Stomach (tissue), 19 donors: ENCODE measurements at places on chromosomes 6 and 20. TPM values are rescaled to one million over a fixed set of nuclear protein-coding genes. Genes with fewer than 3 reads are reported as not detected.
A peak's percentile ranks its signal among the peaks of the same experiment; 100 is the strongest.

DNA sequence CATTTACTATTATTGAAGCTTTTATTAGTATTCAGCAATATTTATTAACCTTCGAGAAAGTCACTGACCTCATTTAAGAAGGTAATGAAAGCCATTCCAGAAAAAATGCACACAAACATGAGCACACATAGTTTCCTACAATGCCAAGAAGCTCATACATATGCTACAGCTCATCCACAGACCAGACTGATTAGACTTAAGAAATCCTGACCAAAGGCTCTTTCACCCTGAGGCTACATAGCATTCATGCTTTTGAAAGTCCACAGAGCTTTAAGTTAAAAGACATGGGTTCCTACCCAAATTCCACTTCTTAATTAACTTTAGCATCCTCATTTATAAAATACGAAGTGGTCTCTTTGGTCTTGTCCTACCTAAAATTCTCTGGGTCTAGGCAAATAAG is 430.4 kb downstream of the TBC1D32 start:
- no peaks in the 10 kb centered on the region for H3K36me3 ChIP-seq
- H3K27me3 ChIP-seq: no peaks in the 10 kb centered on the region
- no peak for DNase-seq
- no peak overlapping the region for H3K27ac ChIP-seq

GRCh38 chr6:12608016-12608860 is 108.3 kb upstream of the PHACTR1 start:
- no peak overlapping the region for H3K4me3 ChIP-seq
- DNase-seq: no peak
- no peaks in the 10 kb centered on the region for H3K36me3 ChIP-seq
- H3K4me1 ChIP-seq: no peaks in the 10 kb centered on the region
- H3K27me3 ChIP-seq: no peaks in the 10 kb centered on the region

The BFSP1 gene
- total RNA-seq: not detected

The PTK6 gene
- total RNA-seq: 35.5 TPM

The SRSF6 gene
- total RNA-seq: 60.5 TPM

The FERMT1 gene
- 14.5 TPM for total RNA-seq

The ADTRP gene
- 22.8 TPM for total RNA-seq

The WFDC5 gene
- total RNA-seq: not detected

DNA sequence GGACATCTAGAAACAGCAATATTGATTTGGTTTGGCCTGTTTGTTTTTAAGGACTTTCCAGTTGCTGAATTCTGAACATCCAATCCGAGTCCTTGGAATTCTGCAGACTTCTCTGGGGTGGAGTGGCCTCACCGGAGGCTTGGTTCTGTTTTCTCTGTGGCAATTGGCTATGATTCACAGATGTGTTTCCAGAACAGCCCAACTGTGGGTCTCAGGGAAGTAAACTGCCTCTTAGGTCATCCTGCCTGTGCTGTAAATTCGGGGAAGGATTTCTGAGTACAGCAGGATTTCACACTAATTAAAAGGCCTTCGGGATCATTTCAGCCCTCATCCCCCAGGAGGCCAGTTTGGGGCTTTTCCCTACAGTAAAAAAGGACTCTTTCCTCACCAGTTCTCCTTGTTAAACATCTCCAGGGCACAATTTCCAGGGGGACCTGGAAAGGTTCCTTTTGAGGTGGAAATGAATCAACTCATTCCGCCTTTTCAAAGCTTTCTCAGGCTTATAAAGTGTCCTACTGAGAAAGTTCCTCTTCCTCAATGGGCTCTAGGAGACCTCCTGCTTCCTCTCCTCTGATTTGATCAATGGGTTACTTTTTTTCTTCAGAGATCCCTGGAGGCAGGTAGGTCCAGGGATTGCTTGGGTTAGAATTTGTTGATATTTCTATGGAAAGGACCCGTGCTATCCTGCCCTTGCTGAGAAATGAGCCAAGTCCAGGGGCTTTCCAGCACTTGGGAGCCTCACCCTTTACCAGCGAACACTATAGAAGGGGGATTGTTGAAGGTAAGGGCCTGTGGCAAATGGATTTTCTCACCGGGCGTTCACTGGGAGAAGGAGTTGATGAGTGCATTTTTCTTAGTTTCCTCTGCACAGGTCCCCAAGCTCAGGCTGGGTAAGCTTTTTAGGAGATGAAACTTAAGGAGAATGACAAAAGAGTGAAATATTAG is 114.6 kb downstream of the CLIC5 start:
- H3K27me3 ChIP-seq: no peaks in the 10 kb centered on the region
- no peaks in the 10 kb centered on the region for H3K4me1 ChIP-seq

GRCh38 chr6:156273065-156273711 is 504.0 kb upstream of the ARID1B start:
- H3K27ac ChIP-seq: no peak overlapping the region
- no peaks in the 10 kb centered on the region for H3K4me1 ChIP-seq
- no peak for DNase-seq
- no peak overlapping the region for H3K4me3 ChIP-seq

The HTR1B gene
- not detected for total RNA-seq

- no peaks in the 10 kb centered on the region for H3K36me3 ChIP-seq
- no peaks in the 10 kb centered on the region for H3K4me1 ChIP-seq
- H3K27me3 ChIP-seq: no peaks in the 10 kb centered on the region
- no peak overlapping the region for H3K27ac ChIP-seq
- no peak for DNase-seq
- H3K4me3 ChIP-seq: no peak overlapping the region
These were observed 217.1 kb upstream of the MAN1A1 start for GRCh38 chr6:119566546-119567260.

The IP6K3 gene
- 0.58 TPM for total RNA-seq

GRCh38 chr6:159163901-159164370 is 5.3 kb upstream of the FNDC1 start:
- H3K4me1 ChIP-seq: peaks cover 6% of the 10 kb centered on the region
- H3K27me3 ChIP-seq: no peaks in the 10 kb centered on the region
- no peak overlapping the region for H3K27ac ChIP-seq
- no peak overlapping the region for H3K4me3 ChIP-seq
- H3K36me3 ChIP-seq: no peaks in the 10 kb centered on the region
- DNase-seq: no peak

DNA sequence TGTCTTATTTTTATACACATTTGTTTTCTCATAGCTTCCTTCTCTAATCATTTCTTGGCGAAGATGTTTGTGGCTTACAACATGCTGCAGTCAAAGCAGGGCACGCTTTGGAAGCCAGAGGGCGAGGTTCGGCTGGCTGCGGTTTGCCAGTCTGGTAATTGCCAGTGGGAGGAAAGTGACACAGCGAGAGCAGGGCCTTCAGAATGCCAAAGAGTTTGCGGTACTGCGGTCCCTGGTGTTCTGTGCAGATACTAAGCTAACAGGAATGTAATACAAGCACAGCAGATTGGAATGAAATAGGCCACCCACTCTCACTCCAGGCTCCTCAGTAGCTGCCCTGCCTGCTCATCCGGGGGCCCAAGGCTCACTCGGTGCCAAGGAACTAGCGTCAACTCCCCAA is 58.7 kb upstream of the TGM3 start:
- H3K27ac ChIP-seq: no peak overlapping the region
- no peaks in the 10 kb centered on the region for H3K27me3 ChIP-seq
- H3K4me1 ChIP-seq: no peaks in the 10 kb centered on the region
- no peak overlapping the region for H3K4me3 ChIP-seq

GRCh38 chr6:131854803-131855202 is 47.0 kb downstream of the ENPP1 start:
- no peaks in the 10 kb centered on the region for H3K27me3 ChIP-seq
- H3K36me3 ChIP-seq: peaks cover 7% of the 10 kb centered on the region
- no peaks in the 10 kb centered on the region for H3K4me1 ChIP-seq
- H3K27ac ChIP-seq: no peak overlapping the region
- DNase-seq: no peak

DNA sequence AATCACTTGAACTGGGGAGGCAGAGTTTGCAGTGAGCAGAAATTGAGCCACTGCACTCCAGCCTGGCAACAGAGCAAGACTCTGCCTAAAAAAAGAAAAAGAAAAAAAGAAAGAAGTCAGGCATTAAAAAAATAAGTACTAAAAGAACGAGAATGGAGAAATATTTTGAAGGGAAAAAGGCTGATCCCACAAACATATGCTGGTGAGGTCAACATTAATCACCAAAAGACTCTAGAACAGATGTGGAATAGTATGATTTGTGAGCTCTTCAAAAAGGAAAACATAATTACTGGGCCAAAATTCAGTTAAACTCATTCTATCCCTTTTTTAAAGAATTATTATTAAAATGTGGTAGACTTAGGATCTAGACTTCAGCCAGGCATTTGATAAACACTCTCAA is 61.2 kb upstream of the NRSN1 start:
- DNase-seq: no peak
- no peak overlapping the region for H3K4me3 ChIP-seq

- peaks cover 66% of the 10 kb centered on the region for H3K4me1 ChIP-seq
- no peak for DNase-seq
- H3K27me3 ChIP-seq: no peaks in the 10 kb centered on the region
- no peak overlapping the region for H3K27ac ChIP-seq
- no peaks in the 10 kb centered on the region for H3K36me3 ChIP-seq
- no peak overlapping the region for H3K4me3 ChIP-seq
These were observed 82.5 kb downstream of the ARID1B start for GRCh38 chr6:156859686-156860085.

The LGSN gene
- not detected for total RNA-seq

- peak; percentile 83 for DNase-seq
- no peaks in the 10 kb centered on the region for H3K27me3 ChIP-seq
- no peaks in the 10 kb centered on the region for H3K4me1 ChIP-seq
- no peak overlapping the region for H3K4me3 ChIP-seq
These were observed 150.3 kb downstream of the SYCP2 start for GRCh38 chr20:59782986-59783640.

The RNF182 gene
- total RNA-seq: not detected

DNA sequence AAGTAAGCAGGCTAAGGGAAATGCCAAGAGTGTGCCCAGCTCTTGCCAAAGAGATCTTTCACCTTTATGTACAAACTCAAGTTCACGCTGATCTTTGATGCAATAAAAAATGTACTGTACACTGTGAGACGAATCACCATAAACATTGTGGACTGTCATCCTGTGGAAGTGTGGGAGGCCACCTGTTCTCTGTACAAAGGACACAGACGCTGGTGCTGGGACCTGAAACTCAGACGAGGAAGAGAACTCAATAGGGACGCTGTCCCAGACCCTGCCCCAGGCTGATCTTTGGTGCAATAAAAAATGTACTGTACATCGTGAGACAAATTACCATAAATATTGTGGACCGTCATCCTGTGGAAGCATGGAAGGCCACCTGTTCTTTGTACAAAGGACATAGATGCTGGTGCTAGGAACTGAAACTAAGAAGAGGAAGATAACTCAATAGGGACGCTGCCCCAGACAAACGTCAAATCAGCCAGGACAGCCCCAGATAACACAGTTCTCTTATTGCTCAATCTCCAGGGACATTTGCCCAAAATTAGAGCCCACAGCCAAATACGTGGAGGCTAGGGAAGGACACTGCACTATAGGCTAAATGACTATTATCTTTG is 312.7 kb upstream of the SGK1 start:
- no peaks in the 10 kb centered on the region for H3K36me3 ChIP-seq
- no peak for DNase-seq
- no peak overlapping the region for H3K27ac ChIP-seq
- H3K27me3 ChIP-seq: no peaks in the 10 kb centered on the region
- H3K4me3 ChIP-seq: no peak overlapping the region

DNA sequence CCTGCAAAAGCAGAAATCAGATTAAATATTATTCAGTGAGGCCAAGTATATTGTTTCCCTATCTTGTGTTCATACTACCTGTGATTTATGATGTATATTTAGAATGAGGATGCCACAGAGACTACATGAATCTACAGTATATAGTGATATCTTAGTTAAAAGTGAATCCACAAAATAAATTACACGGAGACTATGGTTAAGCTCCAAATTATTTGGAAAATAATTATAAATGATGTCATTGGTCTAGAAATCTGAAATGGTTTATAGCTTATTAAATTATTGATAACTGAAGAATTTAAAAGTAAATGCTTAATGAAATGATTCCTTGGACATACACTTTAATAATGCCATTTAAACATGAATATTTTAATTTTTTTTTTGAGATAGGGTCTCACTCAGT is 4.2 kb upstream of the USP45 start:
- no peak for DNase-seq
- H3K27me3 ChIP-seq: no peaks in the 10 kb centered on the region
- no peaks in the 10 kb centered on the region for H3K36me3 ChIP-seq
- H3K4me1 ChIP-seq: peaks cover 6% of the 10 kb centered on the region
- H3K4me3 ChIP-seq: no peak overlapping the region
- H3K27ac ChIP-seq: no peak overlapping the region

DNA sequence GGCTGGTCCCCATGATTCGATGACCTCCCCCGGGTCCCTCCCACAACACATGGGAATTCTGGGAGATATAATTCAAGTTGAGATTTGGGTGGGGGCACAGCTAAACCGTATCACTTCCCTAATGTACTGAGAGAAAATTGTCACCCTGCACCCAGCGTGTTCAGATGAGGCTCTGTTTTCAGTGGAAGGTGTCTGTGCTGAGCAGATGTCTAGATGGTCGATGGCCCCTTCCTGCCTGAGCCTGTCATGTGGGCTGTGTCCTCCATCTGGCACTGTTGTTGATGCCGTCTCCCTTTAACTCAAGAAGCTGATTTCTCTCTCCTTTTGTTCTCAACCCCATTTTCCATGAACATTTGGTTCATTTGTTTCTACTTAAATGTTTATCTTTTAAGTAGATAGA is 37.0 kb downstream of the TMEM181 start:
- H3K27me3 ChIP-seq: no peaks in the 10 kb centered on the region
- H3K4me3 ChIP-seq: no peak overlapping the region
- no peak overlapping the region for H3K27ac ChIP-seq
- peaks cover 45% of the 10 kb centered on the region for H3K36me3 ChIP-seq
- H3K4me1 ChIP-seq: no peaks in the 10 kb centered on the region
- peak; percentile 41 for DNase-seq

- H3K27ac ChIP-seq: no peak overlapping the region
- no peaks in the 10 kb centered on the region for H3K27me3 ChIP-seq
- no peak overlapping the region for H3K4me3 ChIP-seq
- no peak for DNase-seq
- no peaks in the 10 kb centered on the region for H3K36me3 ChIP-seq
These were observed 30.1 kb upstream of the SCAF8 start for GRCh38 chr6:154703124-154703523.

- no peaks in the 10 kb centered on the region for H3K36me3 ChIP-seq
- no peak for DNase-seq
- H3K27ac ChIP-seq: no peak overlapping the region
- no peak overlapping the region for H3K4me3 ChIP-seq
- no peaks in the 10 kb centered on the region for H3K27me3 ChIP-seq
These were observed 495.3 kb downstream of the BMP2 start for GRCh38 chr20:7262803-7263202.

The FAM217A gene
- not detected for total RNA-seq

The OPN5 gene
- total RNA-seq: not detected

DNA sequence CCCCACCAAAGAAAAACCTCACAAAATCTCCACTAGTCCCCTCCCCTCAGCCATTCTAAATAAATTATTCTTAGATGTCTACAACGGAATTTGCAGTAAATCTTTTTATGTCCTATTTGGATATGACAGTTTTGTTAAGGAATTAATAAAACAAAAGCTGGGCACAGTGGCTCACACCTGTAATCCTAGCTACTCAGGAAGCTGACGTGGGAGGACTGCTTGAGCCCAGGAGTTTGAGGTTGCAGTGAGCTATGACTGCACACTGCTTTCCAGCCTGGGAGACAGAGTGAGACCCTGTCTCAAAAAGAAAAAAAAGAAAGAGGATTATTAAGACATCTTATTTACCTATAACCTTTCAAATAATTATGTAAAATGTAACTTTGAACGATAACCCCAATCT is 165.4 kb downstream of the SLC16A10 start:
- no peaks in the 10 kb centered on the region for H3K36me3 ChIP-seq
- H3K27me3 ChIP-seq: no peaks in the 10 kb centered on the region
- no peak overlapping the region for H3K4me3 ChIP-seq
- H3K27ac ChIP-seq: no peak overlapping the region
- DNase-seq: no peak

GRCh38 chr20:44465001-44465560 is 10.6 kb upstream of the TTPAL start:
- no peak overlapping the region for H3K27ac ChIP-seq
- H3K4me1 ChIP-seq: peaks cover 3% of the 10 kb centered on the region
- peak; percentile 66 for DNase-seq
- H3K27me3 ChIP-seq: no peaks in the 10 kb centered on the region
- no peak overlapping the region for H3K4me3 ChIP-seq
